ENCODE measurements at places on chromosomes 2 and 18. TPM values are rescaled to one million over a fixed set of nuclear protein-coding genes. Genes with fewer than 3 reads are reported as not detected.

- no peak for DNase-seq
Measured at GRCh38 chr2:241157841-241158545, 7.7 kb downstream of the PPP1R7 start.

GRCh38 chr2:213020268-213020667, 131.1 kb downstream of the IKZF2 start:
- DNase-seq, result no peak

DNA sequence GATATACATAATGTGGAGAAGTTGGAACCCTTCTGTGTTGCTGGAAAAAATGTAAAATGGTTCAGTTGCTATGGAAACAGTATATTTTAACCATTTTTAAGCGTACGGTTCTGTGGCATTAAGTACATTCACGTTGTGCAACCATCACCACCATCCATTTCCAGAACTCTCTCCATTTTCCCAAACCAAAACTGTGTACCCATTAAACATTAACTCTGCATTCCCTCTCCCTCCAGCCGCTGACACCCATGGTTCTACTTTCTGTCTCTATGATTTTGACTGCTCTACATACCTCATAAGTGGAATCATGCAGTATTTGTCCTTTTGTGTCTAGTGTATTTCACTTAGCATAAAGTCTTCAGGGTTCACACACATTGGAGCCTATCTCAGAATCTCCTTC, 67.3 kb downstream of the LDLRAD4 start:
- no peak for DNase-seq

DNA sequence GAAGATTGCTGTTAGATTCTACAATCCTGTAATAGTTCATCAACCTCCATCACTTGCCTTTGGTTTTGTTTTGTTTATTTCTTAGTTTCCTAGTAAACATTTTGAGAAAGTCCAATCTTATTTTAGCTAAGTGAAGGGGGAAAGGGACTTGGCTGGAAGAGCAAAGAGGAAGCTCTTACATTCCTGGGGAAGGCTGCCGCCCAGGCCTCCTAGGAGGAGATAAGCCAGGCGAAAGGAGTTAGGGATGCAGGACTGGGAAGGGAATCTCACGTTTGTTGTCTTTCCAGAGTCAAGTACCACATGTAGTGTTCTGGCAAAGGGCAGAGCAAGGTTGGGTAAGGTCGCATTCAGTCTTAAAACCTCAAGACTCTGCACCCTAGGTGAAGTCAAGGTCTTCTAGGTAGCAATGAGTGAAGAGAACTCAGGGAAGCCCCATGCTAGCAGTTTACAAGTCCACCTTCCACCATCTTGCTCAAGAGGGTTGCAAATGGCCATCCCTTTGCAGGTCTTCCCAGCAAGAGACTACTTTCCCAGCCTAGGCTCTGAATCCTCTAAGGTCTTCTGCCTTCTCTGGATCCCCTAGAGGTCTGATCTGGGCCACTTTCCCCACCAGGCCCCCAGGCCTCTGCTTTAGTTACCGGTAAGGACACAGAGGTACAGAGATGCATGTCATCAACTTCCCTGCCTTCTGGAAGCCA, 320.7 kb downstream of the CYP26B1 start:
- DNase-seq, result no peak

The TRMT61B gene
- total RNA-seq, result 15.5 TPM

DNA sequence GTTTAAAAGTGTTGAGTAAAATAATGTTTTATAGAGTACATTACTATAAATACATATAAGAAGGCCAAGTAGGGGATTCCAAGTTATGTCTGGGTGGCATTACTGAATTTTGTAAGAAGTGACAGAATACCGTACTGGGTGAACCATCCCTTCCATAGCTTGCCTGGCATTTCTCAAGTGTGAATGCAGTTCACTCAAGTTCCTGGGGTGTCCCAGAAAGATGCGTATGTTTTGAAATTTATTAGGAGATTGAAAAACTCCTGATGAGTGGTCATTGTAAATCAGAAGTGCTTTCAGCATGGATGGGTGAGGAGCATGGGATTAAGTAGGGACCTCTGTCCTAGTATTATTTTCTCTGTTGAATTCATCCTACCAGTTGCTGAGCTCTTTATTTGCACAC, 103.2 kb downstream of the VAPA start:
- DNase-seq, result no peak

GRCh38 chr2:144143294-144144151, 376.4 kb downstream of the ZEB2 start:
- DNase-seq, result no peak

DNA sequence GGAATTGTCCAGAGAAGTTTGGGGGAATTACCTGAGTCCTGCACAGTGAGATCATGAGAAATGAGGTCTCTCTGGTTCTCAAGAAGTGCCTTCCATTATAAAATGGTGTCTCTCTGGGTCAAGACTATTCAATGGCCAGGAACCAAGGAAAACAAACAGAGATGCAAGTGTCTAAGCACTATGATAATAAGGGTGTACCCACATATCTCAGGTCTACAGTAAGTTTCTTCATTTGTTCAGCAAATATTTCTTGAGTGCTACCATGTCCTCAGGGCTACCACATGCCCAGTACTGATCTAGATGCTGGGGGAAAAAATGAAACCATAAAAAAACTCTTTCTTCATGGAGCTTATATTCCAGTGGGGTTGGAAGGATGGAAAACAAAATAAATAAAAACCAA, 170.0 kb downstream of the ACKR3 start:
- DNase-seq, result no peak

DNA sequence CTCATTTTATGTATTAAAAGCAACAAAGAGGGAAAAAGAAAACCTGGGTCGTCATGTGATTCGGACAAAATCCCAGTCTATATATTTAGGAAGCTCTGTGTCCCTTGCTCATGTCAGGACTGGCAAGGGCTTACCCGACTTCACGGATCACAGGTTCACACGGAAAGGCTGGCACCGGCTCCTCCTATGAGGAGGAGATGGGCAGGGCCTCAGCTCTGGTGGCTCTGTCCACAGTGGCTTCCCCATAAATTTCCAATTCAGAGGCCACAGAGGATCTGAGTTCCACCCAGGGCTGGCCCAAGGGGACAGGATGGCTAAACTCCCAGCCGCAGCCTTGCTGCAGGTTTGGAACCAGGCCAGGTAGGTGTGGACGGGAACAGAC, 186.8 kb downstream of the BCL2 start:
- no peak for DNase-seq

The SLC30A3 gene
- total RNA-seq, result 5.4 TPM

The CRYGC gene
- total RNA-seq, result not detected

The NFATC1 gene
- 5.5 TPM for total RNA-seq

The CD302 gene
- total RNA-seq, result 7.4 TPM

GRCh38 chr2:56315376-56315775, 131.6 kb downstream of the CCDC85A start:
- DNase-seq, result no peak

The GALNT14 gene
- total RNA-seq, result 1.8 TPM

The RTKN gene
- 12.9 TPM for total RNA-seq

GRCh38 chr2:161414042-161415033, 1.8 kb upstream of the TBR1 start:
- DNase-seq, result peak; percentile 28

GRCh38 chr2:226794196-226794661, 5.4 kb downstream of the IRS1 start:
- DNase-seq, result peak; percentile 26

GRCh38 chr2:10575609-10576280, 114.0 kb downstream of the NOL10 start:
- no peak for DNase-seq

The EML6 gene
- 10.9 TPM for total RNA-seq

The MC5R gene
- not detected for total RNA-seq

The TMEFF2 gene
- 0.17 TPM for total RNA-seq

The KATNAL2 gene
- total RNA-seq, result 1.0 TPM

DNA sequence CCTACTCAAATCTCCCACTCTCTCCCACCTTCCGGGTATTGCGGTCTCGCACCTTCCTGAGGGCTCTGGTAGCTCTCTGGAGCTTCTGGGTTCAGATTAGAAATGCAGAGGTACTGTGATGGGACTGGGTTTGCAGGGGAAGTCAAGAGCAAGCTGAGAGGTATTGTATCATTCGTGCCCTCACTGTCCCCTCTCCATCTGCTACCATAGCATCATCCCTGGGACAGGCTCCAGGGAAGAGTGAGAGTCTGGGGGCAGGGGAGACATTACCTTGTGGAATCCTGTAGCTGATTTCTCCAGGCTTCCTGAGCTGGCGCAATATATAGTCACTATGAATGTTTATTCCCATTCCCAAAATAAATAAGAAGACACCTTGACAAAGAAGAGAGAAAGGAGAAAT, 49.6 kb downstream of the SRD5A2 start:
- no peak for DNase-seq

- DNase-seq, result no peak
Measured at GRCh38 chr18:58572181-58572580, 56.7 kb downstream of the ALPK2 start.

DNA sequence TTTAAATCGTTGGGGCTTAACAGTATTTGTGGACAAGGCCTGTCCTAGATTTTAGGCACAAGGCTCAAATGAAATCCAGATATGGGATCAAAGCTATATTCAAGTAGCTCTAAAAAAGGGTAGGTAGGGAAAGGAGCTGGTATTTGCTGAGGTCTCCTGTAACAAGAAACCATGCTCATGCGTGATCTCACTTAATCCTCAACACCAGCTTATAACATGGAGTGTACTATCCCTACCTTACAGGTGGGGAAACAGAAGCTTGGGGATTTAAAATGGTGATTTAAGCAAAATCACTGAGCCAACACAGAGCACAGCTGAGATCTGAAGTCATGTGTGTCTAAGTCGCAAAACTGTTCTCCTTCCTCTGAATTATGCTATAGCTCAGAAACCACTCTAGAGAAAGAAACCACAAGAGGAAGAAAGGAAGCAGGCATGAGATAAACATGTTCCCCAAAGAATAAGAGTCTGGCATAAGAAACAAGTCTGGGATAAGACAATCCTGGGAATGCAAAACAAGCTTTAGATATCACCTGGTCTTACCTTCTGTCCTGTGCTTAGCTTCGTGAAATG, 43.1 kb downstream of the CYRIA start:
- DNase-seq, result no peak

GRCh38 chr2:43341959-43342757, 115.8 kb upstream of the ZFP36L2 start:
- no peak for DNase-seq

DNA sequence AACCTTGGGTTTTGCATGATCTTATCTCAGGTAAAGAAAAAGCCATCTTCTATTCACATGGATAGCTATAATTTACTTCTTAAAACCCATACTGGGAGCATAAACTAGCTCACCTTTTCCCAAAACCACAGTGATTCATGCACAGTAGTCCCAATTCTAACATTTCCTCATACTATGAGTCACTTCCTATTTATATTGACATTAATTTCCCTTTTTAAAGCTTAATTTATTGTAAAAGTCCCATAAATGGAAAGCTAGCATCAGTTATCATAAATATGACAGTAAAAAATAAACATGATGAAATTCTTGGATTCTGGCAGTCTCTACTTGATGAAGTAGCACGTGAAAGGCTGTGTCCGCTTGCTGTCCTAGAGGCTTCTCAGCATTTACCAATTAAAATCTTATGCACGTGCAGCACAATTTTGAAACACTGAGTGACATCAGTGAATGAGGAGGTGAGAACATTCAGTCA, 180.1 kb downstream of the CDH2 start:
- no peak for DNase-seq

- no peak for DNase-seq
Measured at GRCh38 chr2:48240912-48241311, 289.0 kb upstream of the STON1 start.

DNA sequence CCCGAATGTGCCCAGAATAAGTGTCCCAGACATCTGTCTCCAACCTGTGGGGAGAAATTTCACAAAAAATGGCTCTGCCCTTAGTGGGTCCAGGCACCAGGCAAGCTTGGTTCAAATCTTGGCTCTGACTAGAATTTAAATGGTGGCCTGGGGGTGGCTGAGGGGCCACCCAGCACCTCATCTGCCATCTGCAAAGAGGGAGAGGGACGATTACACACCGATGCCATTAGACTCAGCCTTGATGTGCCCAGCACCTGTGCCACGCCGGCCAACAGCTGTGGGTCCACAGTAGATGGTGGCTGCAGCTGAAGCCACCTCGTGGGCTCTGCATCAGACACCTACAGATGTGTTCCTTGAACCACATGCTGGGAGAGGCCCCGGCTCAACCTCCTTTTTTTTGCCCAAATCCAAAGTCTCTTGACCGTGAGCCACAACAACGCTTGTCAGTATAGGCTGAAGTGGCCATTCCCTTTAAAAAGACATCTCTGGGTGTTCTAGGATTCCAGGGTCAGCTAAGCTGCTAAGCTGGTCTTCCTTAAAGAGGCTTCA, 222.0 kb upstream of the RAB6C start:
- no peak for DNase-seq

GRCh38 chr18:42310956-42311355, 355.9 kb downstream of the PIK3C3 start:
- no peak for DNase-seq

The TRAF3IP1 gene
- total RNA-seq, result 6.8 TPM

DNA sequence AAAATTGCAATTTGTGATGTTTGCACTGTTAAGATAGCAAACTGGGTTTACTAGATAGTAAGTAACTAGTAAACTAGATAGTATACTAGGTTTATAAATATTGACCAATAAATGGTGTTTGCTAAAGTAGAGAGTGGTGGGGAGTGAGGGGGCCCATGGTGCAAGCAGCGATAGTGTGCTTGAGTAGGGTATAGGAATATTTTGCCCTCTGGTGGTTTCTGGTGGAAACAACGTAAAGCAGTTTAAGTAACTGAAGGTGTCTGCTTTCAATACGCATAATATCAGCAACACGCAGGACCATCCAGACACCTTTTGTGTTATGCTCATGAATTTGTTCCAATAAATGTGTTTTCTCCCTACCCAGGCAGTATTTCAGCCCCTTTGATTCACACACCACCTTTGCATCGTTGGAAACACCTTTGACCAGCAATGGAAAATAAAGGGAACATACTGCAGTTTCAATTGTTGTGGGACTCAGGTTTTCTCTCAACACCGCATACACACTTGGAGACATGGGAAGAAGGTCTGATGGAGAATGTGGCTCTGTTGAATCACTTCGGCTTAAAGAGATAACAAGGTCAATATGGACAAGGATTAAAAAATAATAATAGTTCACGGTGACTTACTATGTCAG, 16.7 kb upstream of the STAT1 start:
- peak; percentile 41 for DNase-seq

DNA sequence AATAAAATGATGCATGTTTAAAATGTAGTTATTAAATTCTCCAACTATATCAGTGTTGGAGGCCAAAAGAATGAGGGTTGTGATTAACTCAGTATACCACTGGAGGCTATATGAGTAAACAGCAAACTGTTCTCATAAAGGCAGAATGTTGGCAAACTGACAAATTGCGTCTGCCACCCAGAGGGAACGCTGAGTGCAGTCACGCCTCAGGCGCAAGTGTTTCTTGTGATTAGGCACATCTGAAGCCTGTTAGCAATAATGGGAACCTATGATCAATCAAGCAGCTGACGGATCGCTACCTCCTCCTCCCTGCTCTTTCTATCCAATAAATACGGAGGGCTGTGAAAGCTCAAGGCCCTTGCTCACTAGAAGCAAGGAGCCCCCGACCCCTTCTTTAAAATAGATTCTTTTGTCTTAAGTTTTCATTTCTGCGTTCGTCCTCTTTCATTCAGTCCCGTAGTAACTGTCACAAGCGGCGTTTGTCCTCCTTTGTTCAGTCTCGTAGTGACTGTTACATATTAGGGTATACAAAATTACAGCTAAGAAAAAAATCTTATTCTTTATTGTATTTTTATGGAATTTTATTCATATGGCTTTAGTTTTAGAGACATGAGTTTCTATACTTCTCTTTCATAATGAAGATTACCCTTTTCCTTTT, 16.3 kb upstream of the RMND5A start:
- DNase-seq, result peak; percentile 20

GRCh38 chr2:239711911-239712570, 311.2 kb upstream of the HDAC4 start:
- DNase-seq, result no peak

- no peak for DNase-seq
Measured at GRCh38 chr18:62991389-62991788, 276.0 kb downstream of the PHLPP1 start.

Data from adrenal gland (tissue), 19 donors.